ENCODE measurements at places on chromosomes 5 and 9.

DNA sequence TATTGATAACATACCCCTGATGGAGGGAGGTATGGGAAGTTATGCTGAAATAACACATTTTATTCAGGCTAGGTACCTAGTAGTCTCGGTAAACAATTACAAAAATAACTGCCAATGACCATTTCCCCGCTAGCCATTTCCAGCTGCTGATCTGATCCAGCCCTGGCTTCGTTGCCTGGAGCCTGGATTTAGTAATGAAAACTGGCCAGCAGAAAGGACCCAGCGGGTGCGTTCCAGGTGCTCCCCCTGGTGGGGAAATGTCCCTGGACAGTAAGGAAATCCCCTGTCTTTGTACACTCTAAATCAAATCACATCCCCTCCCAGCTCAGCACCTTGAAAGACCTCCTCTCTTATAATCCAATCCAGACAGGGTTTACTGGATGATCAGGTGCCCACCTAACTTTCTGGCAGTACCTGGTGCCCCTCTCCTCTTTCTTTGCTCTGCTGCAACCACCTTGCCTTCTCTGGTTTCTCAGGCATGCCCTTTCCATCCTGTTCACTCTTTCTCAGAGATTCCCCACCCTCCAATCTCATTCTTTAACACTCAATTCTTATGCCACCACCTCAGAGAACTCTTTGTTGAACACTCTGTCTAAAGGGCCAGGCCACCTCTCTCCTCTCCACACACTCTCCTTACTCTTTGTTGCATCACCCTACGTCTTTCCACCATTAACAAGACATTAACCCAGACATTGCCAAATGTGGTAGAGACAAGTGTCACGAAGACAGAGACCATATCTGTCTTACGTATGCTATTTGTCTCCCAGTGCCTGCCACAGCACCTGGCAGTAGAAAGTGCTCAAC, 50.1 kb upstream of the SMAD5 start:
- DNase-seq, result peak; percentile 16

GRCh38 chr9:97567894-97568202, 65.3 kb downstream of the TSTD2 start:
- DNase-seq, result no peak

- DNase-seq, result no peak
These were observed 152.3 kb downstream of the GAS1 start for GRCh38 chr9:86795047-86795442.

DNA sequence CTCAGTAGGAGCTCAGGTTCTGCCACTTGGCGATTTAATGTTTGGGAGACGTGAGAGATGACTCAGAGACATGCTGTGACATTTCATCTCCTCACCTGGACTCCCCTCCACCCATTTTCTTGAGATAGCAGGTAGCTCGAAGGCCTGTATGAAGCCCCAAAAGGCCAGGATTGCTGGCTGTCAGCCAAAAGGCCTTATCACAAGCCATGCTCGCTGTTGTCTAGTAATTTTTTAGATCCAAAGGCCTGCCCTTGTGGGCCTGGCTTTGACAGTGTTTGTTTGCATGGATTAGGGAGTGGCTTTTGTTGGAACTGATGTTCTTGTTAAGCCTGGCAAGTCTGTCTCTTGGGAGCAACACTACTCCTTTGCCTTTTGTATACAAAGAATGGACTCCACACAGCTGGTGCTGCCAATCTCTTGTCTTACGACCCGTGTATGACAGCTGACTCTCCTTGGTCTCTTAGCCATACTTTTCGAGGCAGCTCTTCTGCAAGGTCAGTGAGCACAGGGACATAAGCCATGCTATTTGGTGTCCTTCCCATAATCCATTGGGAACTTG, 22.7 kb downstream of the CAVIN4 start:
- no peak for DNase-seq

- no peak for DNase-seq
These were observed 883.0 kb upstream of the SEMA6A start for GRCh38 chr5:117457656-117458055.

DNA sequence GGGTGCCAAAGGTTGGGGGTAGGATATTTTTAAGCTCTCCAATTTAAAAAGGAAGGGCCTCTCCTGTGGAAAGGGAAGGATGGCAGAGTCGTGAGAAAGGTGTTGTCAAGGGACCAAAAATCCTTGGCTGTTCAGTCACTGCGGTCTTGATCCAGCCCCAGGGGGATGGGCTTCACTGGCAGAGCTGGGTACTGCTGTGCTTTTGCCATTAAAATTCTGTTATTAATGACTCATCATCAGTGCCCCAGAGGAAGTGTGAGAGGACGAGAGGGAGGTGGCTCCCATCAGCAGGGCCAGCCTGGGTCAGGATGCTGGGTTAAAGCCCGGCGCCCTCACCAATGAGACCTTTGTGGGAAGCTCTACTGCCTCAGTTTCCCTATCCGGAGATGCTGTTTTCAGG, 16.7 kb downstream of the PCDH12 start:
- DNase-seq, result no peak

DNA sequence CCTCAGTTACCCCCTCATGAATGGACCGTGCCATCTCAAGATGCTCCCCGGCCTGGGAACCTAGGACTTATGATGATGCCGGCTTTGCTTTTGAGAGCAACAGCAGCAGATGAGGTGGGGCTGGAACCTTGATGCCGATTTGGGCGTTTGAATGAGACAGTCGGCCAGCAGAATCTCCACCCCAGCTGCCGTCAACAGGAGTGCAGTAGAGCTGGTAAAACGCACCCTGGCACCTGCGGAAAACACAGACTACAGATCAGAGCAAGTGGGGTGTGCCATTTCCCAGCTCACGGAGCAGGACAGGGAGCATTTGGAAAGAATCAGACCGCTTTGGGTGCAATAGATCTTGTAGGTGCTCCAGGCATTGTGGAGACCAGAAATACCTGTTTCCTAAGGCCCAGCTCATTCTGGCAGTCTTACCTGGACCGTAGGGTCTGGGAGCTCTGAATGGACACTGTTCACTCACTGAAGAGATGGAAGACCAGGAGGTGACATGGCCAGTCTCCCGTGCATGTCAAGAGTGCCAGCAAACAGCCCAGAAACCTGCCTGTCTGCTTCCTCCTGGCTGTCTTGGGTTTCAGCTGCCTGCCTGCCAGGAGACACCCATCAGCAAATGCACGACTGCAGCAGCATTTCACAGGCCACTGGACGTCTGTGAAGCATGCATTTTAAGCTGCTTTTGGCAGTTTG, 317.7 kb upstream of the IRX4 start:
- DNase-seq, result no peak

DNA sequence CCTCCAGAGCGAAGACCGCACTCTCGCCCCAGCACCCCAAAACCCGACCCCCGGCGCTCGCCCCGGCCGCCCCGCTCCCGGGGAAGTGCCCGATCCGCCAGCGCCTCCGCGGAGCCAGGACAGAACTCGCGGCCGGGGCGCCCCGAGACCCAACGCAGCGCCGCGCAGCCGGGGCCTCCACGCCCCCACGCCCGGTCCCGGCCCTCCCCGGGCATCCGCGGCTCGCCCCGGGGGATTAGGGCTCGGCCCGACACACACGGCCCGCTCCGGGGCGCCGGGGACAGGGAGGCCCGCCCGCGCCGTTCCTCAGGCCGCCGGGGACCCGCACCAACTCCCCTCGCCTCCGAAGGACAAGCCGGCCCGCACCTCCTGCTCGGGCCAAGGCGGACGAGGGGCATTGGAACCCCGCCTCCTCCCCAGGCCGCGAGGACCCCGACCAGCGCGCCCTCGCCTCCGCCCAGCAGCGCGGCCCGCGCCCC, 544 bp downstream of the FNBP1 start:
- no peak for DNase-seq

- no peak for DNase-seq
These were observed 41.0 kb downstream of the KIAA1191 start for GRCh38 chr5:176320577-176320976.

DNA sequence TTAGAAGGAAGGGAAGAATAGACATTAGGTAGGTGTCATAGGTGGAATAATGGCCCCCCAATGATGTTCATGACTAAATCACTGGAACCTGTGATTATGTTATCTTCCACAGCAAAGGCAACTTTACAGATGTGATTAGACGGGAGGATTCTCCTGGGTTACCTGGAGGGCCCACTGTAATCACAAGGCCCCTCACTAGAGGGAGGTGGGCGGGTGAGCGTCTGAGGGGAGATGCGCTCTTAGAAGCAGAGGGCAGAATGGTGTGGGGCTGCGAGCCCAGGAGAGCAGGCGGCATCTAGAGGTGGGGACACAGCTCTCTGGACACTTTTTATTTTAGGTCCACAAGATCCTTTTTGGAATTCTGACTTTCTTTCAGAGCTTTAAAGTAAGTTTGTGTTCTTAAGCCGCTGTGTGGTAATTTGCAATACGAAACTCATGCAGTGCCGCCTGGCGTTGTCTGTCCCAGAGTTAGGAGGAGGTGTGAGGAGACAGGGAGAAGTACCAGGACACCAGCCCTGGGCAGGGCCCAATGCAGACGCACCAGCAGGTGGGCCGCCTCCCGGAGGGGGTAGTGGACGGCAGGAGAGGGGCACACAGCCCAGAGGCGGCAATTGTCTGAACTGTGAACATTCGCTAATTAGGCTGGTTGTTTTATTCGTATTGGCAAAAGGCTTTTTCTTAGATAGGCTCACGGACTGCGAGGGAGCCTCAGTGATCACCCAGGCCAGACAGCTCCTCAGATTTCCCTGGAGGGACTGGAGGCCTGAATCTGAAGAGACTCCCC, 51.1 kb upstream of the FANCC start:
- DNase-seq, result no peak

- DNase-seq, result no peak
These were observed 214.3 kb upstream of the GRIA1 start for GRCh38 chr5:153276151-153276550.

- no peak for DNase-seq
These were observed 78.7 kb upstream of the SAP30L start for GRCh38 chr5:154367101-154367500.

GRCh38 chr9:124698265-124698664, 72.8 kb downstream of the NR6A1 start:
- DNase-seq, result no peak

DNA sequence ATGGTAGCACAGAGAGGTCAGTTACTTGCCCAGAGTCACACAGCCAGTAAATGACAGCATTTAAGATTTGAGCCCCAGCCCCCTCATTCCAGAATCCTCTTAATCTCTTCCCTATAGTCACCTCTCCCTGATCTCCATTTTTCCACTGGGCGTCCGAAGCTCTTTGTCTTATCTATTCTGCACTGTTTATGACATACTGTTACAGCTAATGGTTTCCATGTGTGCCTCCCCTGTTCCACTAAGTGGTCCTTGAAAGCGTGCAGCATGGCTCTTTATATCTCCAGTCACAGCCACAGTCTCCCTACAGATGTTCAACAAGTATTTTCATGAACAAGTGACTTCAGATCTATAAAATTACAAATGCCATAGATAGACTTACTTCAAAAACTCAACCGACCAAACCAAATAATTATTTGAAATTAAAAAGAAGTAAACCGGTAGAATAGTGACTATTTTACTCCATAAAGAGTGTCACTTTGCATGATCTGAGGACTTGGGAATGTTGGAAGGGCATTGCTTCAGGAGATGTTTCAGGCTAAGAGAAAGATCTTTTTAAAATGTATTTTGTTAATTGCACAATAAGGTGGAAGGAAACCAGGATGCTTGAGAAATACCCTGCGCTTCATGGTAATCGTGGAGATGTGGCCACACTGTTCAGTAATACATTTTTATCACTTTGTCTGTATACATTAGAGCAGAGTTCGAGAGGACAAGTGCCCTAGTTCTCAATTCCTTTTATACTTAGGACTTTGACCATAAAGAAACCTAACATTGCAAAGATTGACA, 237.2 kb downstream of the FBXL7 start:
- DNase-seq, result no peak

GRCh38 chr5:147782110-147783028, at the start of gene JAKMIP2:
JAKMIP2 (minus strand) TSS chr5:147782728; CDS start chr5:147671806, 110,922 bp downstream.
- peak; percentile 91 for DNase-seq

GRCh38 chr9:78909566-78909965, 612.6 kb downstream of the PSAT1 start:
- no peak for DNase-seq

DNA sequence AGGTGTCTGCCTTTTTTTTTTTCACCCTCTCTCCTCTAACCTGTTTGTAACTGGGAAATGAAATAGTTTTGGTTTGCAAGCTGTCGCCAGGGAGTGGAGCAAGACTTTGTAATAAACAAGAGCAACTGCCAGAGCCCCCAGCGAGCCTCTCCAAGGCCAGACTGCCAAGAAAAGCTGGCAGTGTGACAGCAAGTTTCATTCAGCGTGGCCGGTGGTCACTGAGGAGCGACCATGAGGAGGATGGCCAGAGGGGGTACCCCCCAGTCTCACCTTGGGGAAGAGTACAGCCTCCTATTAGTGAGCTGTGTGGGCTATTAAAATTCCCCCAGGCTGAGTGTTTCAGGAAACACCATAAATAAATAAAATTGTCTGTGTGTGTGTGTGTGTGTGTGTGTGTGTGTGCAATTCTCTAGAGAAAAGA, 49.9 kb downstream of the ZFAND5 start:
- DNase-seq, result no peak

GRCh38 chr9:75053869-75054268, 25.8 kb upstream of the CARNMT1 start:
- no peak for DNase-seq

- DNase-seq, result no peak
These were observed 169.7 kb downstream of the GOLPH3 start for GRCh38 chr5:32004404-32004803.

DNA sequence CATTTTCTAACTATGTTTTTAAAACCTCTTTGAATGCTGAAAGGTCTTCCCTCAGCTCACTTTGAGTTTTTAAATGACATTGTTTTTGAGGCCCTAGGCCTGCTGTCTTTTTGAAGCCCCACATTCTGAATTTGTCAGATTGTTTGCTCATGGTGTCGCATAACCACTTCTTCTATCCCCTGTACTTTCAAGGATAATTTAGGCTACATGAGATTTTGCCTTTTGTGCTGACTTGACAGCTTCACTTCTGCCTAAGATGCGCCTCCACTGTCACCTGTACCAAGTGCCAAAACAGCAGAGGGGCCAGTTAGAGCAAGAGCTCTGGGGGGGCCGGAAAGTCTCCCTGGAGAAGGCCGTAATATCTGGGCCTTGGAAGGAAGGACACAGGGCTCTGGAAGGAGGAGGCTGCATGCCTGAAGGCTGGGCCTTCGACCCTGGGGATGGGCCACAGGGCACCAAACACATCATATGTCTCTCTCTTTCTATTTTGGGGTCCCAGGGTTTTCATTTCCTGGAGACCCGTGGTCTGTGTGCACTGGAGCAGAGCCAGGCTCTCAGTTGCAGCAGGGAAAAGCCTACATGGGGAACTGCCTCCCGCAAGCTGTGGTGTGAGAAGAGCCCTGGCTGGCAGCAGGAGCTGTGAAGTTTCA, 49.1 kb downstream of the NDST1 start:
- no peak for DNase-seq

Measured in stimulated activated CD8-positive, alpha-beta memory T cell treated with anti-CD3 and anti-CD28 coated beads, Interleukin-7, amount 100 ng/mL, for 48 hours (primary cell).